ENCODE measurements at places on chromosomes 7 and 10. TPM values are rescaled to one million over a fixed set of nuclear protein-coding genes. Genes with fewer than 3 reads are reported as not detected.

The NANOS1 gene
- total RNA-seq: 0.34 TPM

The ZDHHC6 gene
- total RNA-seq: 36.2 TPM

The HABP2 gene
- total RNA-seq: not detected

The CLRN3 gene
- total RNA-seq: not detected

The SPDYE2B gene
- total RNA-seq: not detected

The CDC14C gene
- total RNA-seq: not detected

The OR9A2 gene
- not detected for total RNA-seq

The ADAMTS14 gene
- not detected for total RNA-seq

The RHOBTB1 gene
- total RNA-seq: 10.8 TPM

The EBLN1 gene
- not detected for total RNA-seq

The SPDYE1 gene
- total RNA-seq: not detected

The THAP5 gene
- total RNA-seq: 18.1 TPM

The DENND2A gene
- not detected for total RNA-seq

The CYP2C19 gene
- total RNA-seq: not detected

The UCMA gene
- total RNA-seq: not detected

The HTRA1 gene
- 0.30 TPM for total RNA-seq

The MMD2 gene
- total RNA-seq: not detected

The C10orf53 gene
- total RNA-seq: not detected
